Cerebellar nuclear complex (tissue), 1 donor: ENCODE measurements at places on chromosomes 12 and 14.

GRCh38 chr12:76866151-76866567 lies 12.7 kb downstream of the CSRP2 start:
- DNase-seq = no peak

- no peak for DNase-seq
These were observed 108.4 kb downstream of the RFLNA start for GRCh38 chr12:124403273-124403672.

DNA sequence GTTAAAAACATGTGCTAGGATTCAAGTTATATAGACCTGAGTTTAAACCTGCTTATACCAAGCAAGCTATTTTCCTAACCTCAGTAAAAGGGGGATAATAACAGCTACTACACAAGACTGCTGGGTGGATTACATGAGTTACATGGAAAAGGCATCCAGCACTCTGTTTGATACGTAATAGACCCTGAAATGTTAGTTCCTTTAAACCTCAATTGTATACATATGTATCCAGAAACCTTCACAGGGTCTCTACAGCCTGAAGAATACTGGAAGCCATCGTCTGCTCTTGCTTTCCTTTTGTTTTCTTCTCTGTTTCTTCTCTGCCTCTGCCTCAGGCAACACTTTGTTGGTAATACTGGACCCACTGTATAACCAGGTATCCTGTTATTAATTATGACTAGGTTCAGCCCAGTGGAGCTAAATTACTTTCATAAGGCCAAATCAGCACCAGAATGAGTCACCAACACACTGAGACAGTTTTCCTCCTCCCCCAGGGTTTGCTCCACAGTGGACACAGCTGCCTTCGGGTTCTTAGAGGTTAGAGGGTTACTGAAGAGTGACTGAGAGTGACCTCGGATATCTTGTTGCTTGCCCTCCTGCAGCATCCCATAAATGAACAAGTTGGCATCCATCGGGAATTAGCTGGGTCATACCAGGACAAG lies 127.1 kb downstream of the CAPZA3 start:
- DNase-seq = no peak

DNA sequence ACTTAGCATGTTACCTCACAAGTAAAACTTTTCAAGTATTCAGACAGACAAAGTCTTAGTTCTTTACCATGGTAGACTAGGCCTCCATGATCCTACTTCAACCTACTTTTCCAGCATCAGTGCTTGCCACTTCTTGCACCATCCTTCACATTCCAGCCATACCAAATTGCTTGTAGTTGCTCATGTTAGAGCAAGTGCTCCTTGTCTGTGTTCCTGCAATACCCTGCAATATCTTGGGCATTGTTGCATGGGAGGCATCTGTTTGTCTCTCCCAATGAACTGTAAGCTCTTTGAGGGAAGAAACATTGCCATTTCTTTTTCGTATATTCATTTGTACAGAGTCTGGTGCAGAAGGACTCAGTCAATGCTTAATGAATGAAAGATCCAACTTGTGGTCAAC lies 78.0 kb downstream of the SRGAP1 start:
- DNase-seq = no peak

GRCh38 chr14:95404583-95404982 lies 84.9 kb upstream of the CLMN start:
- DNase-seq = no peak

- no peak for DNase-seq
These were observed 42.6 kb upstream of the TBX5 start for GRCh38 chr12:114448618-114448933.

DNA sequence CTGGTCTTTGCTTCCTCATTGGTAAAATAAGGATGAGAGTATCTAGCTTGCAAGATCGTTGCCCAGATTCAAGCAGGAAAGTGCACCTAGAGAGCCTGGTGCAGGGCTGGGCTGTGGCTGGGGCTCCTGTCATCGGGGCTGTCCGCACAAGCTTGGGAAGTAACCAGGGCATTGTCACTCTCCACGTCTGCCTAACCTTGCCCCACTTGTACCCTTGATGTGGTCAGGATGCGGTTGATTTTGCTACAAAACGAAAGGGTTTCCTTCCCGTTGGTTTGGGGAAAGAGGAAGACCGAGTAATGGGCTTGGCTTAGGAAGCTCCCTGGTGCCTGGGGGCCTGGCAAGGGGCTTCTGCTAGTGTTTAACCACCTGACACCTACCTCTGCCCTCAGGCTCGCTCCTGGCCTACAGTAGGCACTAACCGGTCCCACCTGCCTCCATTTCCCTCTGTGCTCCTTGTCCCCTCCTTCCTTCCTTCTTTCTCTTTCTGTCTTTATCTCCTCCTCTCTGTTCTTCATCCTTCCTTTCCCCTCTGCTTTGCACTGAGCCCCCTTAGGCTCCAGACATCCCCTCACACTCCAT lies 21.8 kb downstream of the MVK start:
- no peak for DNase-seq

- no peak for DNase-seq
These were observed 79.9 kb upstream of the SSTR1 start for GRCh38 chr14:38127784-38128183.

DNA sequence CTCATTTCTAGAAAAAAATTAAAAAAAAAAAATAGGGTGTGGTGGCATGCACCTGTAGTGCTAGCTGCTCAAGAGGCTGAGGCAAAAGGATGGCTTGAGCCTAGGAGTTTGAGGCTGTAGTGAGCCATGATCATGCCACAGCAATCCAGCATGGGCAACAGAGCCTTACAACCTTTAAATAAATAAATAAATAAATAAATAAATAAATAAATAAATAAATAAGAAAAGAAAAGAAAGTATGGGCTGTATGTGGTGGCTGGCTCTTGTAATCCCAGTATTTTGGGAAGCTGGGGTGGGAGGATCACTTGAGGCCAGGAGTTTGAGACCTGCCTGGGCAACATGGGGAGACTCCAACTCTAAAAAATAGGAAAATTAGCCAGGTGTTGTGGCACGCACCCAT lies 308.2 kb downstream of the ACSS3 start:
- DNase-seq = no peak

DNA sequence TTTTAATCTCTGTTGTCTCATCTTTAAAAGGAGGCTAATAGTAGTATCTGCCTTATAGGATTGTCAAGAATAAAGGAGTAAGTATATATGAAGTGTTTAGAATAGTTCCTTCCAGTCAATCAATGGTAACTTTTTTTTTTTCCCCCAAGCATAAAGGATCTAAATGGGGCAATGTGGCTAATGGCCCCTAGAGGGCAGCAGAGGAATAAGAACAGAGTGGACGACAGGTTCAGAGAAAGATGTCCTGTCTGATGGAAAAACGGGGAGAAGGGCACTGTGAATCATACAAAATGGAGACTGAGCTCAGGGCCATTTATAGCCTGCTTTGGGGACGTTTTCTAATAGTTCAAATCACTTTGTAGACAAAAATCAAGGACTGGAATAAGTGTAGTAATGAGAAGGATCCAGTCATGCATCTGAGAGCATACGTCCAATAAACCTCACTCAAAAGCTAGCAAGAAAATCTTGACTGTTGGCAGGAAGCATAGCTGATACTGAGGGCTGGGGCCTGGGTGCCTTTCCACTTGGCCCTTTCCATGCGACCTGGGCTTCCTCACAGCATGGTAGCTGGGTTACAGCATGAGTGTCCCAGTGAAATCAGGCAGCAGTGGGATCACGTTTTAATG lies 51.3 kb downstream of the IFNG-AS1 start:
- no peak for DNase-seq

- DNase-seq = no peak
These were observed 188.2 kb downstream of the NAV3 start for GRCh38 chr12:78018939-78019338.
